ENCODE measurements at places on chromosomes 3 and 15.
A peak's percentile ranks its signal among the peaks of the same experiment; 100 is the strongest.

DNA sequence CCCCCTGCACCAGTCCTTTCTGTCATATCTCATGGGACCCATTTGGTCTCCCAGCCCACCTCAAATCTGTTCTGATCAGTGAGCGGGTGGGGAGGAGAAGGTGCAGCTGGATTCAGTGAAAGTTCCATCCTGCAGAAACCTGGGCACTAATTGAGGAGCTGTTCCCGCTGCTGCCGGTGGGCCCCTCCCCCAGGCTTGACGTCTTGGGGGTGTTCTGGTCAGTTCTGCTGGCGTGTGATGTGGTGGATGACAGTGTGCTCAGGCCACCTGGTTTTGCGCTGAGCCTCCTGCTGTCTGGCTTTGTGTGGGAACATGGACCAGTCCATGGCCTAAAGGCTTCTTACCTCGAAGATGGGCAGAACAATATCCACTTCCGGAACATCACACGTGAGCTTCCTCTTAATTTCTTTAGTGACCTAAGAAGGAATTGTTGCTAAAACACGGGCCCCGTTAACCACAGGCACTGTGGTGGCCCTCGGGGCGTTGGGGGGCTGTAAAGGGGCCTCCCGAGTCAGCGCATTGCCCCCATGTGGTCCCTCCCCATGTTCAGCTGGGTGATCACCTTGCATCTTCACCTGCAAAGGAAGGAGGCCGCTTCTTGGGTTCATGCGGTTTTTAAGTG lies 59.7 kb downstream of the RGMA start:
- H3K27ac ChIP-seq, result no peak overlapping the region
- H3K4me1 ChIP-seq, result peaks cover 17% of the 10 kb centered on the region
- no peaks in the 10 kb centered on the region for H3K27me3 ChIP-seq
- peaks cover 31% of the 10 kb centered on the region for H3K36me3 ChIP-seq
- H3K4me3 ChIP-seq, result no peak overlapping the region

DNA sequence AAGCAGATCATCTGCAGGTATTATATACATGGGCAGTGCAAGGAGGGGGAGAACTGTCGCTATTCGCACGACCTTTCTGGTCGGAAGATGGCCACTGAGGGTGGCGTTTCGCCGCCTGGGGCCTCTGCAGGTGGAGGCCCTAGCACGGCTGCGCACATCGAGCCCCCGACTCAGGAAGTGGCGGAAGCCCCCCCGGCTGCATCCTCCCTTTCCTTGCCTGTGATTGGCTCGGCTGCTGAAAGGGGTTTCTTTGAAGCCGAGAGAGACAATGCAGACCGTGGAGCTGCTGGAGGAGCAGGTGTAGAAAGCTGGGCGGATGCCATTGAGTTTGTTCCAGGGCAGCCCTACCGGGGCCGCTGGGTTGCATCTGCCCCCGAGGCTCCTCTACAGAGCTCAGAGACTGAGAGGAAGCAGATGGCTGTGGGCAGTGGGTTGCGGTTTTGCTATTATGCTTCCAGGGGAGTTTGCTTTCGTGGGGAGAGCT lies 639 bp downstream of the MKRN3 start:
- H3K4me3 ChIP-seq, result no peak overlapping the region
- H3K27me3 ChIP-seq, result no peaks in the 10 kb centered on the region
- peak; percentile 40 for DNase-seq
- H3K4me1 ChIP-seq, result no peaks in the 10 kb centered on the region
- H3K36me3 ChIP-seq, result no peaks in the 10 kb centered on the region
- H3K27ac ChIP-seq, result peak overlapping the region; percentile 74

DNA sequence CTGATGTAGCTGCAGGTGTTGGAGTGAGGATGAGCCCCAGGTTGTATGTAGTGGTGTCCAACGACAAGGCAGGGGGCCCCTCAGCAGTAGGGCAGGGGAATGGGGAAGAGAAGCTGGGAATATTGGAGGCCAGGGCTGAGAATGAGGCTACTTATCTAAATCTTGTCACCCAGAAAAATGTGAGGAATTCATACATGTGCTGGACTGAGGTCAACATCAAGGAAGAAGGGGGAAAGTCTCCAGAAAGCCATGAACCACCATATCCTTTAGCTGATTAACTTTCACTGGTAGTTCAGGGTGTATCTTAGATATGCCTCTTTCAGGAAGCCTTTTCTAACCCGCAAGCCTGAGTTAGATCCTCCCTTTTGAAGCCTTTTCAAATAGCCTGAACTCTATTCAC lies 22.6 kb upstream of the FSTL1 start:
- H3K36me3 ChIP-seq, result no peaks in the 10 kb centered on the region
- no peak overlapping the region for H3K4me3 ChIP-seq

DNA sequence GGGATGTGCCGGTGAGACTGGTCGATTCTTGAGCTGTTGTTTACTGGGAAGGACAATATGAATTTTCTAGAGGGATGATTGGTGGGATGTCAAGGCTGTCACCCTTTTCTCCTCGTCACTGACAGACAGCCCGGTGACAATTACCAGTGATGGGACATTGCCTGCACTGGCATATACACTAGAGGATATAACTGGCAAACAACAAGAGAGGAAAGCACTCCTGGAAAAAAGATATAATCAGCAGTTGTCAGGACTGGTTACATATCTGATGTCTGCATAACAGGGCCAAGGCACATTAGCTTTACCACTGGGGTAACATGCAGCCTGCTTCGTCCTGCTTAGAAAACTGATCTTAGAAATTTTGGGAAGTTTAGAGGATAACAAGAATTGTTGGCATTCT lies 131.1 kb downstream of the ROBO2 start:
- H3K27ac ChIP-seq, result no peak overlapping the region
- no peak overlapping the region for H3K4me3 ChIP-seq
- no peaks in the 10 kb centered on the region for H3K27me3 ChIP-seq
- no peaks in the 10 kb centered on the region for H3K36me3 ChIP-seq

DNA sequence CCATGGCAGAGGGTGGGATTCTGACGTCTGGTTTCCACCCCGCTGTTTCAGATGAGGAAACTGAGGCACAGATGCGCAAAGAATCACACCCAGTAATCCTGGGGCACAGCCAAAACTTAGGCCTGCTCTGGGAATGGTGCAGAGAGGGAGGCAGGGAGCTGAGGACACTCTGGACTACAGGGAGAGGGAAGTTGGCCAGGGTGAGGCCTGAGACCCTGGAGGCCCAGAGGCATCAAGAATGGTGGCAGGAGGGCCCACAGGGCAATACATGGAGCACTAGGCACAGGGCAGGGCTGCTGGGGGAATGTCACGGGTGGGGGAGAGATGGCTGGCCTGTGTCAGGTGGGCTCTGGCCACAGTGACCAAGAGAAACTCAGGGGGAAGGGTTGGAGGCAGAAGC lies 63.6 kb downstream of the TLE3 start:
- H3K4me1 ChIP-seq, result no peaks in the 10 kb centered on the region
- no peak overlapping the region for H3K4me3 ChIP-seq
- no peak for DNase-seq
- no peak overlapping the region for H3K27ac ChIP-seq
- peaks cover 2% of the 10 kb centered on the region for H3K27me3 ChIP-seq

DNA sequence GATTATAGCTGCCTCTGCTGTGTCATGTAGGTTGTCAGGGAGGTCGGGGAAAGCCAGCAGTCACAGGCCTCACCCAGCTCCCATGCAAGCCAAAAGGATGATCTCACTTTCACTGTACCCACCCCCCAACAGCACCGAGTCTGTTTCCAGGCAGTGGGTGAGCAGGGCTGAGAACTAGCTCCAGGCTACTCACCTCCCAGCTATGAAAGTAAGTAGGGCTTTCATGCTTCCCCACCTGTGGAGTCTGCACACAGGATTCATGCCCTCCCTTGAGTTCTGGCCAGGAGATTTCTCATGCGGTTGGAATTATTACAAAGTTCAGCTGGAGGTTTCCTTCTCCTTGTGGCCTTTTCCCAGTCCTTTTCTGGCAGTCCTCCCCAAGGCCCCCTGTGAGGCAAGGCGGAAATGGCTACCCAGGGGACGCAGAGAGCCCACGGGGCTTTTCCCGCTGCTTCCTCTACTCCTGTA lies 356.2 kb downstream of the SV2B start:
- no peaks in the 10 kb centered on the region for H3K4me1 ChIP-seq
- DNase-seq, result no peak
- H3K36me3 ChIP-seq, result no peaks in the 10 kb centered on the region
- no peak overlapping the region for H3K27ac ChIP-seq
- no peak overlapping the region for H3K4me3 ChIP-seq

GRCh38 chr15:66749841-66750575 lies 48.0 kb downstream of the SMAD6 start:
- H3K27ac ChIP-seq, result no peak overlapping the region
- DNase-seq, result no peak
- H3K4me3 ChIP-seq, result no peak overlapping the region

- DNase-seq, result no peak
- no peak overlapping the region for H3K4me3 ChIP-seq
- H3K27ac ChIP-seq, result no peak overlapping the region
- no peaks in the 10 kb centered on the region for H3K4me1 ChIP-seq
- H3K36me3 ChIP-seq, result no peaks in the 10 kb centered on the region
Observed at GRCh38 chr3:155629056-155629455, 115.8 kb downstream of the PLCH1 start.

DNA sequence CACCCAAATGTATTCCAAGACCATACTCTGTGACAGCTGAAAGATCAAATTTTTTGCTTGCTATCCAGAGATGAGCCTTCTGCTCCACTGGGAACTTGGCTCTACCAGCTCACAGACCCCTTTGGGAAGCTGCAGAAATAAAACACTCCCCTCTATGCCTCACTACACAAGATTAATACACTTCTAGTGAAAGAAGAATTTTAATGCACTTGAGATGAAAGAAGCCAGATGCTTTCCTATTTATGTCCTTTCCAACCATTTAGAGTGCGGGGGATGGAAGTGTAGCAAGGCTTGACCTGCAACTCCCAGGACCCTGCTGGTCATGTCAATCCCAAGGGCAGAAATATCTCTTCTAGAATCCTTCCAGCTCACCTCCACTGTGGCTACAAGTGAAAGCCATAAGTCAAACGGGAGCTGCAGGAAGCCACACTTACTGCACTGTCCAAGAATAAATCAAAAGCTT lies 34.7 kb downstream of the ANXA2 start:
- no peak for DNase-seq
- no peaks in the 10 kb centered on the region for H3K27me3 ChIP-seq
- no peak overlapping the region for H3K4me3 ChIP-seq
- no peak overlapping the region for H3K27ac ChIP-seq

GRCh38 chr3:104939196-104939595 lies 427.5 kb upstream of the ALCAM start:
- H3K36me3 ChIP-seq, result no peaks in the 10 kb centered on the region
- H3K27me3 ChIP-seq, result no peaks in the 10 kb centered on the region
- DNase-seq, result no peak
- no peaks in the 10 kb centered on the region for H3K4me1 ChIP-seq
- H3K4me3 ChIP-seq, result no peak overlapping the region
- no peak overlapping the region for H3K27ac ChIP-seq

DNA sequence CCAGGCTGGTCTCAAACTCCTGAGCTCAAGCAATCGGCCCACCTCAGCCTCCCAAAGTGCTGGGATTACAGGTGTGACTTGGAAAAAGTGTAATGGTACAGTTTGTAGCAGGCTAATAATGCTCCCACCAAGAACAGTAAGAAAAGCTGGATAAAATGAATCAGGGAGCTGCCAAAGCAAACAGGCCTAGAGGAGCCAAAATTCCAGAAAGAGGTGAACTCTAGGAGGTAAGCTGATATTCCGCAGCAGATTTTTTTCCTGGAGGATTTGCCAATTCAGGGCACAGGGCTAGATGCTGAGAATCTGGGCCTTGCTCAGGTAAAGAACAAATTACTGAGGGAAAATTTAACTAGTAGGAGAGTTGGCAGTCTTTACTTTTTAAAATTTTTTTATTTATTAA lies 11.0 kb upstream of the PCYT1A start:
- no peaks in the 10 kb centered on the region for H3K27me3 ChIP-seq
- no peak overlapping the region for H3K27ac ChIP-seq
- H3K4me1 ChIP-seq, result no peaks in the 10 kb centered on the region
- no peak overlapping the region for H3K4me3 ChIP-seq
- no peaks in the 10 kb centered on the region for H3K36me3 ChIP-seq

DNA sequence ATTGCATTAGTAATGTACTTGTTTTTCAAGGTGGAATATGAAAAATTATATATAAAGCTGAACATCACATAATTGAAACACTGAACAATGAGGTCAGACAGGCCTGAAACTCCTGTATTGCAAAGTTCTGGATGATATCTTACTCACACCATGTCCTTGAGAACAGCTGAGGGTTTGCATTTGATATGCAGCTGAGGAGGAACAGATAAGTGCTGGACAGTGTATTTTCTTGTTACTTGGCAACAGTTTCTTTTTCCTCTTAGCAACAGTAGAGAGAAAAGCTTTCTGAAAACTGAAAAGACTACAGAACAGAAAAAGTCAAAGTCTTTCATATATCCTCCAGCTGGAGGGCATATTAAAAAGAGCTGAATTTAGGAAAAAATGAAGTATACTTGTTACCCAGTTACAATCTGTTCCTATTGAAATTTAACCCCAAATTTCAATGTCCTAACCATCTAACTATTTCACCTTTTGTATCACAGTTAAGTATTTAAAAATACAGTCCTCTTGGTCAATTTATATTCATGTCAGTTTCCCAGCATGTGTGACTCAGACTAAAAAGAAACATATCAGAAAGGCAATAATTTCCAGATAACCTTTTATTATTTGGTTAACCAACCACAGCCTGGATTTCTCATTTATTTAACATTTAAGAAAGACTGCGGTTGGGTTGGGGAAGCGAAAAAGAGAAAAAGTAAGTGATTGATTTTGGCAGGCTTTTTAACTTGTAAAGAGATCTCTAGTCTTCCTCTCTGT lies 733.0 kb upstream of the DPPA4 start:
- no peaks in the 10 kb centered on the region for H3K27me3 ChIP-seq
- DNase-seq, result no peak
- H3K36me3 ChIP-seq, result no peaks in the 10 kb centered on the region
- H3K4me1 ChIP-seq, result no peaks in the 10 kb centered on the region
- H3K4me3 ChIP-seq, result no peak overlapping the region
- H3K27ac ChIP-seq, result no peak overlapping the region

DNA sequence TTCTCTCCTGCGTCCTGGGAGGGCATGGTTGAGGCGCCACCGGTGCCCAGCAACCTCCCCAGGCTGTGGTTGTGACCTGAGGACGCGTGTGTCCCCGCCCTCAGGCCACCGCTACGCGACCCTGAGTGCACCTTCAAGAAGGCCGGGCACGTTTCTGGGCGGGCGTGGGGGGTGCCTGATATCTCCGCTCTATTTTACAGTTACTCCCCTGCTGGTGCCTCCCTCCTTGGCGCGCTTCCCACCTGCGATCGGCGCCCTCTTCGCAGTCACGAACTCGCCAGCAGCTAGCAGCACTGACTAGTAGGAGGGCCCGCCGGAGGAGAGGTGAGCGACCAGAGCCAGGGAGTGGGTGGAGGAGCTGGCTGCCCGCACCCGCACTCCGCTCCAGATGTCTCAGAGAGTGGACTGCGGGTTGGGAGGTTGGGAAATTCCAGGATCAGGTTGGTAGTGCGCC lies 43.2 kb upstream of the POLG start:
- H3K36me3 ChIP-seq, result no peaks in the 10 kb centered on the region
- peaks cover 13% of the 10 kb centered on the region for H3K4me1 ChIP-seq
- peaks cover 59% of the 10 kb centered on the region for H3K27me3 ChIP-seq
- H3K27ac ChIP-seq, result no peak overlapping the region
- no peak overlapping the region for H3K4me3 ChIP-seq

All from CD4-positive, CD25-positive, alpha-beta regulatory T cell (primary cell).